T-helper 2 cell (primary cell): ENCODE measurements at places on chromosomes 3 and 15.

DNA sequence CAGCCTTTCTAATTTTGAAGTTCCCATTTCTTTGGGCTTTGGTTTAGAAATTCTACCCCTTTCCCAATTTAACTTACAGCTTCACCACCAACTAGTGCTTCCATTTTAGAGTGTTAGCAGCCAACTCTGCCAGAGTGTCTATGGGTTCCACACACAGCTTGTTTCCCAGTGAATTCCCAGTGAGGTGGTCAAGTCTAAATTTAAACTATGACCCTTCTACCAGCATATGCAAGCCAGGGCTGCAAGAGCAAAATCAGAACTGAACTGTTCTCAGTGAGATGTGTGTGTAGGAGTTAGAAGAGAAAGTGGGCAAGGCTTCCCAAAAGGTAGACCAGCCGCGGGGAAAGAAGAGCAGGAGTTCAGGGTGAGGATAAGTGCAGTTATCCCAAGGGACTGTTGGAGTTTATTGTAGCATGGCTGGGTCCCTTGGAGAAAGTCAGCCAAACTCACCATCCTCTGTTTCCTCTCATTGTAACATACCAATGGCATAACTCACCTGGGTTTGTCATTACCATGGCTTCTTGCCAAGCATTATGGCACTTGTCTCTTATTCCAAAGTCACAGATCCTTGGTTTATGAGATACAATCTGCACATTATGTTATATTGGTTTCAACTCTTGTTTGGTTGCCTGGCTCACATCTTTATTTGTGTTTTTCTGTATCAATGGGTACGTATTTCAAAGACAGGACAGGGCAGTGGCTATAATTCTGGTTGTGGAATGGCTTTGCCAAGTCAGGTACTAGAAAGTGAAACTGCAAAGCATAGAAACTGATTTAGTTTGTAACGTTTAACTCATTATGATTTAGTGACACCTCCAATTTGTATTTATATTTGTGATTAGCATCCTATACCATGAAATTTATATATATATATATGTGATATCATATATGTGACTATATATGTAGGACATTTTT lies 130.2 kb upstream of the UMPS start:
- DNase-seq, result no peak

DNA sequence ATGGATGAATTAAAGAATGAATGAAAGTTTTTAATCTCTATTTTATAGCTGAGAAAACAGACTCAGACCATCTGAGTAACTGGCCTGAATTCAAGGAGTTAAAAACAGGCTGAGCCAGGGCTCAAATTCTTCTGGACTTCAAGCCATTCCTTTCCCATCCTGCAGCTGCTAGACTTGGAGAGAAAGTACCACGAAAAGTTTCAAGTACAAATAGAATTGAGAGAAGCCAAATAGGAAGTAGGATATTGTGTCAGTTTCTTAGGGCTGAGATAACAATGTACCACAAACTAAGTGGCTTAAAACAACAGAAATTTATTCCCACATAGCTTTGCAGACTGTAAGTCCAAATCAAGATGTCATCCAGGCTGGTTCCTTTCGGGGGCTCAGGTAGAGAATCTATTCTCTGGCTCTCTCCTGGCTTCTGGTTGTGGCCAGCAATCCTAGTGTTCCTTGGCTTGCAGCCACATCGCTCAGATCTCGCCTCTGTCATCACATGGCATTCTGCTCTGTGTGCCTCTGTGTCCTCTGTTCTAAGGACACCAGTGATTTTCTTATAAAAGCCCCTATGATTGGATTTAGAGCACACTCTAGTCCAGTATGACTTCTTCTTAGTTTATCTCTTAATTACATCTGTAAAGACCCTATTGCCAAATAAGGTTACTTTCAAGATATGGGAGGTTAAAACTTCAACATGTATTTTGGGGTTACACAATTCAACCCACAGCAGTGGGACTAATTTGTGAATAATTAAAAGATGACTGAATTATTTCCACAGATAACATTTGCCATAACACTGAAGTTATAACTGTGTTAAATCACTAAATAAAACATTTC lies 25.7 kb upstream of the GOLIM4 start:
- DNase-seq, result no peak

- DNase-seq, result no peak
Observed at GRCh38 chr15:42584031-42584765, 8.8 kb downstream of the STARD9 start.

GRCh38 chr15:90819850-90820249 lies 48.5 kb upstream of the FURIN start:
- no peak for DNase-seq

- no peak for DNase-seq
Observed at GRCh38 chr15:101615986-101616848, 36.0 kb downstream of the TM2D3 start.

DNA sequence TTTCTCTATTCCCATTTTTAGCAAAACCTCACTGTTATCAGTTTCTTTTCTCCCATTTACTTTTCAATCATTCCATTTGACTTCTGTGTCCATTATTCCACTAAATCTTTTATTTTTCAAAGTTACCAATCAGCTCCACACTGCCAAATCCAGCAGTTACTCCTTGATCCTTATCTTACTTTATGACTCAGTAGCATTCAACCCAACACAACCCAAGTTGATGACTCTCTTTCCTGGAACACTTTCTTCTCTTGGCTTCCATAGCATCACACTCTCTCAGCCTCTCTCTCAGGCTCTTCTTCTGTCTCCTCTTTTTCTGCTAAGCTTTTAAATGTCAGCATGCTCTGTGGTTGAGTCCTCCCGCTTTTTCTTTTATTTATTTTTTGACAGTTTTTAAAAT lies 36.3 kb downstream of the RASGRP1 start:
- no peak for DNase-seq

- no peak for DNase-seq
Observed at GRCh38 chr3:159232966-159233365, 431.1 kb downstream of the MFSD1 start.

DNA sequence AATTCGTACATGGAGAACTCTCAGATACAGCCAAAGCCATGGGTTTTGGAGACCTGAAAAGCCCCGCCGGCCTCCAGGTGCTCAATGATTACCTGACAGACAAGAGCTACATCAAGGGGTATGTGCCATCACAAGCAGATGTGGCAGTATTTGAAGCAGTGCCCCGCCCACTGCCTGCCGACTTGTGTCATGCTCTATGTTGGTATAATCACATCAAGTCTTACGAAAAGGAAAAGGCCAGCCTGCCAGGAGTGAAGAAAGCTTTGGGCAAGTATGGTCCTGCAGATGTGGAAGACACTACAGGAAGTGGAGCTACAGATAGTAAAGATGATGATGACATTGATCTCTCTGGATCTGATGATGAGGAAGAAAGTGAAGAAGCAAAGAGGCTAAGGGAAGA lies 23.5 kb downstream of the MYO5A start:
- no peak for DNase-seq

DNA sequence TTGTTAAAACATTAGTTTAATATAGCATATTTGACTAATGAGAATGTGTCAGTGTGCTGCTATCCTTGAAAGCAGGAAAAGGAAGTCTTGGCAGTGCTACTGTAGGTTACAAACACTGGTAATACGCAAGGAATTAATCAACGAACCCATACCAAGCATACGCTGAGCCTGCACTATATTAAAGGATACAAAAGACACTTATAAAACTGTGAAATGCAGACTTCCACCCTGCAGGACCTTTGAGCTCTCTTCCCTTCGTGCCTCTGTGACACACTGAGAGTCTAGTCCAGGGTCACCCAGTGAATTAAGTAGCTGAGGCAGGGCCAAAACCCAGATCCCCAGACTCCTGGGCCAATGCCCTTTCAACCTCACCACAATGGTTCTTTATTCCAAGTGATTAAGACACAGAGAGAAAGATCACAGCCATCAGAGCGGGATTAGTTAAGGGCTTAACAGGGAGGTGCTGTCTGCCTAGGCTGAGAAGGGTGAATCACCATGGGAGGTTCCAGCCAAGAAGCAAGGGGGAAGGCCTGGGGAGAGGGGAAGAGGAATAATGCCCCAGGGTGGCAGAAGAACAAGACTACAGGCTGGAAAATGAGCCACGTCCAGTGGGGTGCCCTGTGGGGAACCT lies 6.8 kb downstream of the ANXA2 start:
- DNase-seq, result no peak

DNA sequence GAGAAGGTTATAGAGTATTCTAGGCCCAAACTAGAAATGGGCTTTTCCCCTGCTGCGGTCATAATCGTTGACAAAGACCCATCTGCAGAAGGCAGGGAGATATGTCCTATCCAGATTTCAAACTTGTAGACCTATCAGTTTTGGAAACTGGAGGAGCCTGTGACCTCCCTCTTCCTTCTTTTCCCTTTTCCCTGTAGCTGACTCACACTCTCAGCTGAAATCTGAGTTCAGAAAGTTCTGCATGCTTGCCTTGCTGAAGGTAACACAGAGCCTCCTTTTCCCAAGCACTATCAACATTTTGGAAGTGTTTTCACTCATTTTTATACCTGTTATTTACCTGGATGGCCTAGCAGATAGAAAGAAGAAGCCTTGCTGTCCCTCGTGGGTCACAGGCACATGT lies 59.1 kb upstream of the PSMD6 start:
- DNase-seq, result no peak

- no peak for DNase-seq
Observed at GRCh38 chr3:12828751-12829150, 12.6 kb downstream of the RPL32 start.

- no peak for DNase-seq
Observed at GRCh38 chr3:156024904-156025533, 95.4 kb upstream of the KCNAB1 start.

GRCh38 chr3:63349583-63350573 lies 71.8 kb downstream of the SYNPR start:
- no peak for DNase-seq

DNA sequence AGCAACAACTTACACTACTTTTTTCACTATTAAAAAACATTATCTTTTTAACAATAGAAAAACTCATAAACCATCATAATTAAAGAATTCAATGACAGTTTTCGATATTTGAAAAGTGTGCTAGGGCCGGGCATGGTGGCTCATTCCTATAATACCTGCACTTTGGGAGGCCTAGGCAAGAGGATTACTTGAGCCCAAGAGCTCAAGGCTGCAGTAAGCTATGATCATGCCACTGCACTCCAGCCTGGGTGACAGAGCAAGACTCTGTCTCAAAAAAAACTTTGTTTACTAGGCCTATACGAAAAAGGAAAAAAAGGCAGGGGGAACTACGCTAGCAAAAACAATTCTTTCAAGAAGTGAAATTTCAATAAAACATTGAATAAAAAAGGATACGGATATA lies 28.1 kb downstream of the AVEN start:
- no peak for DNase-seq

DNA sequence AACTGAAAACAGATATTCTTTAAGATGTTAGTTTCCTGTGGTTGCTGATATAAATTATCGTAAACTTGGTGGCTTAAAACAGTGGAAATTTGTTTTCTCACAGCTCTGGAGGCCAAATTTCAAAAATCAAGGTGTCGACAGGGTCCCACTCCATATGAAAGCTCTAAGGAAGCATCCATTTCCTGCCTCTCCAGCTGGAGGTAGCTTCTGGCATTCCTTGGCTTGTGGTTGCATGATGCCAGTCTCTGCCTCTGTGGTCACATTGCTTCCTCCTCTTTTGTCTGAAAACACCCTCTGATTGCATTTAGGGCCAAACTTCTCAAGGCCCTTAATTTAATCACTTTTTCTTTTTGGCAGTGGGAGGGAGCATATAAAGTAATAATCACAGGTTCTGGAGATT lies 96.8 kb downstream of the PPM1L start:
- DNase-seq, result no peak

GRCh38 chr15:35028235-35028984 lies 40.3 kb upstream of the ZNF770 start:
- no peak for DNase-seq

DNA sequence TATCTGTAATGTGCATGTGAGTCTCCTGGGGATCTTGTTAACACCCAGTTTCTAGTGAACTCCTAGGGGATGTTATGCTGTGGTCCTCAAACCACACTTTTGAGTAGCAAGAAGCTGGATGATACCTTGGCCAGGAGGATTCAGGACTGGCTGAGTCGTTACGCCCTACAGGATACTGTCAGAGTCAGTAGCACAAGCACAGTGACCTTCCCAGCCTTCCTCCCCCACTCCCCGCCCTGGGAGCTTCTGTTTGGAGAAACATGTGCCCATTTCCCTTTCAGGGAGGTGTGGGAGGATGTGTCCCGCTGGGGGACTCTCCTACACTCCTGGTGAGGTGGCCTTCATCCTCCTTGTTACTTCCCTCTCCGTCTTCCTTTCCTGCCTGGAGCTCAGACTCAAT lies 76.4 kb upstream of the TRPM1 start:
- no peak for DNase-seq

DNA sequence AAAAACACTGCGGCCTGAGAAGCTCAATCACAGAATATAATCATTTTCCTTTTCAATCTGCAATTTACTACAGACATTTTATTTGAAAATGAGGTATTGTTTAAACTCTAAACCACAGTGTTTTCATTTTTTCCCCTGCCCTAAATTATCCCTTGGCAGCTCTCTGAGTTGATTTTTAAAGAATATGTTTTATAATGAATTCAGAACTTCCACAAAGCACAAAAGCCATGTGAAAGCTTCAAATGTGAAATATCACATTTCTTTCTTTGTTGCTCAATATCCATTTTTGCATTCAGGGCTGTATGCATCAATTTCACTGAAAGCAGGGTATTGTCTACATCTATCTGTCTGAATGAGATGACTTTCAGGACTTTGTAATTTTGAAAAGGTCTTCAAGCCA lies 813.6 kb upstream of the ALCAM start:
- no peak for DNase-seq

GRCh38 chr15:65379986-65380385 lies 2.2 kb upstream of the IGDCC3 start:
- DNase-seq, result no peak

DNA sequence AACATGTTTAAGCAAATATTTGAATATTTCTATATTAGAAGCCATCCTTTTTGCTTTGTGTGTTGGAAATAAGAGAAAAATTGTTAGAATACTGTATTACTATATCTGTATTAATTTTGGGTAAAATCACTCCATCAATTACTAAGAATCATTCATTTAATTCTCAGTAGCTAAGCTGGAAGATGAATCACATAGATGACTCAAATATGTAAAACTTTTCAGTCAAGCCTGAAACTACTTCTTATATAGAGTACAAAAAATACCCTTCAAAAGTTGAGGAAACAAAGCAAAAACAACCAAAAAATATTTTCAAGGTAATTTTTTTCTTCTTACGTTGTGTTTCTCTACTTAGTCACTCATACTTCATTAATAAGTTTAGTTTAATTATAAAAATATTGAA lies 205.7 kb upstream of the ROBO1 start:
- DNase-seq, result no peak

DNA sequence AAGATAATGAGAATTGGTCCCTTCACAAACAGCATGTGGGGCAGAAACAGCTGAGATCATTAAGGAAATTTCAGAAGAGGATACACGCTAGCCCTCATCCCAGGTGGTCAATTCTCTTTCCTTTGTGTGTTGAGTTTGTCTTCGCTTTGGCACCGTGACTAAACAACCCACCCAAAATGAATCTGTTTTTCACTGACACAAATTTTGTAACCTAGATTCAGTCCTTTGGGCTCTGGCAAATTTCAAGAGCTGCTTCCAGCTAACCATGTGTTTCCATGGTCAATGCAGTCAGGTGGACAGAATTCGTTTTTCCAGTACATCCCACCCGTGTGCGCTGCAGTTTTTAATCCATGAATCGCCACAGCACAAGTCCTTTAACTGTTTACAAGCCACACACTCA lies 435.4 kb downstream of the WDR72 start:
- no peak for DNase-seq

- DNase-seq, result no peak
Observed at GRCh38 chr15:100887211-100887913, 7.7 kb downstream of the ALDH1A3 start.
